ENCODE measurements at places on chromosomes 5 and 9.

GRCh38 chr9:89793551-89793950, 188.7 kb downstream of the GADD45G start:
- DNase-seq, result no peak

GRCh38 chr9:68872026-68872501, 141.8 kb downstream of the PRKACG start:
- DNase-seq, result no peak

DNA sequence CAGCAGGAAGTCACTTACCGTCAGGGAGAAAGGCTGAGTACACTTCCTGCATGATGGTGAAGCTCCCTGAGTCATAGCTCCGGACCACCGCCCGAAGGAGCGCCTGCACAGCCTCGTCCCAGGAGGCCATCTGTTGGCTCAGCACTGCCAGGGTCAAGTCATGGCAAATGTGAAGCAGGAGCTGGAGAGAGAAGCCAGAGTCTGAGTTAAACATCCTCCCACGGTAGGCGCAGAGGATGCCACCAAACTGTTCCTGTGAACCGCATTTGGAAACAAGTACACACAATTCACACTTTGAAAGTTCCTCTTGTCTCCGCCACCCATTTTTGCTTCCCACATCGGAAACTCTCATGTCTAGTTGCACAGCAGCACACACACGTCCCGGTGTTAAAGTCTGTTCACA, 33.9 kb downstream of the CNOT8 start:
- DNase-seq, result no peak

GRCh38 chr9:114373960-114374730, 13.6 kb downstream of the AKNA start:
- no peak for DNase-seq

- DNase-seq, result no peak
Observed at GRCh38 chr5:26434688-26435087, 603.7 kb downstream of the CDH9 start.

GRCh38 chr5:2519153-2519552, 232.3 kb downstream of the IRX2 start:
- no peak for DNase-seq

- no peak for DNase-seq
Observed at GRCh38 chr9:14179449-14179848, 134.5 kb downstream of the NFIB start.

DNA sequence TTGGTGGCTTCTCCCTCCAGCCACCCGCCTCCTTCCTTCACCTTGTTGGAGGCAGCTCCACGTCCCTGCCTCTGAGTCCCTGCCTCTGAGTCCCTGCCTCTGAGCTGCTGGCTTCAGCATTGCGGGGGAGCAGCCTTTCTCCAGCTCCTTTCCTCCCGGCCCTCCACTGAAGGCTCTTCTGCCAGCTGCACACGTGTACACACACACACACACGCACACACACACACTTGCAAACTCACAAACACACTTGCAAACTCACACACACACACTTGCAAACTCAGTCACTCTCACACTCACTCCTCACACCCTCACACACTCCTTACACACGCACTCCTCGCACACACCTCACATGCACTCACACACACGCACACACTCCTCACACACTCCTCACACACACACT, 45.1 kb downstream of the C9orf50 start:
- DNase-seq, result no peak

DNA sequence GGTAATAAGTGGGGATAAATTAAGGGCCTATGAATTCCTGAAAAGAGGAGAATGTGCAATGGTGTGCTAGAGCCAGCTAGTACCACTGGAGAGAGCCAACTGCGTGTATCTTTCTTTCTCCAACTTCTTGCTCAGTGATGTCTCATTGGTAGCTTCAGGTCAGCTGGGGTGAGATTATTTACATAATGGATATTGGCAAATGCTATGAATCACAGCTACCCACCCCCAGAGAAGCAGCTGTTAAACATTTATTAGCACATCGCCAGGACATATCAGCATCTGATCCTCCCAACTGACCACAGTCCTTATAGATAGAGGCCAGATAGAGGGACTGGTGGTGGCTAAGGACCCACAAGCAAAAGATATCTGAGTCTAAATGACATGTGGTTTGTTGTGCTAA, 421.3 kb downstream of the ACTL7B start:
- DNase-seq, result no peak

- no peak for DNase-seq
Observed at GRCh38 chr5:130724658-130725057, 440.4 kb downstream of the HINT1 start.

GRCh38 chr9:23621924-23622323, 204.1 kb downstream of the ELAVL2 start:
- no peak for DNase-seq

DNA sequence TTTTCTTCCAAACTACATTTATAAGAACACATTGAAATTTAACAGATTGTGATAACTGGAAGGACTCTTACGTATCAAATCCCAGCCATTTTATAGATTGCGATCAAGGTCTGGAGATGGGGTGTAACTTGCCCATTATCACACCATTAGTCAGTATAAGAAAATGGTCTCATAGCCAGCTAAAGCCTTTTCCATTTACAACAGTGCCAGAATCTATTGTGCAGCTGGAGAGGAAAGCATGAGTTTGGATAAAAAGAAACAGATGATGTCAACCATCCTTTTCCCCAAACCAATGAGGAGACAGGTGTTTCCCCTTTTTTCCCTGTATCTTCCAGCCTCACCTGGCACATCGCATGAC, 658.8 kb downstream of the ACTL7B start:
- no peak for DNase-seq

GRCh38 chr9:103713631-103714030, 380.5 kb upstream of the SMC2 start:
- DNase-seq, result no peak

- no peak for DNase-seq
Observed at GRCh38 chr5:78339617-78340436, 20.6 kb upstream of the SCAMP1 start.

- no peak for DNase-seq
Observed at GRCh38 chr5:116372931-116373597, 201.6 kb downstream of the SEMA6A start.

DNA sequence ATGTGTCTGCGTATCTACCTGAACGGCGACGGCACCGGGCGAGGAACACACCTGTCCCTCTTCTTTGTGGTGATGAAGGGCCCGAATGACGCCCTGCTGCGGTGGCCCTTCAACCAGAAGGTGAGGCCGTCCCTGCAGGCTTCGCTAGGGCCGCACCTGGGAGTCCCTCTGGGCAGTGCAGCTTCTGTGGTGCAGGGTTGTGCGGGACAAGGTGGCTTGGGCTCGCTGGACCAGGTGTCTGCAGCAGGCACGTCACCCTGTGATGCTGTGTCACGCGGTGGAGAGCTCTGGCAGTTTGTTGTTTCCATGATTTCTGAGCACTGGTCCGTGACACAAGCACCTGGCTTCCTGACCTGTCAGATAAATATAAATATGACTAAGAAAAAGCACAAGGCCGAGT, 20.7 kb downstream of the FBXW5 start:
- no peak for DNase-seq

DNA sequence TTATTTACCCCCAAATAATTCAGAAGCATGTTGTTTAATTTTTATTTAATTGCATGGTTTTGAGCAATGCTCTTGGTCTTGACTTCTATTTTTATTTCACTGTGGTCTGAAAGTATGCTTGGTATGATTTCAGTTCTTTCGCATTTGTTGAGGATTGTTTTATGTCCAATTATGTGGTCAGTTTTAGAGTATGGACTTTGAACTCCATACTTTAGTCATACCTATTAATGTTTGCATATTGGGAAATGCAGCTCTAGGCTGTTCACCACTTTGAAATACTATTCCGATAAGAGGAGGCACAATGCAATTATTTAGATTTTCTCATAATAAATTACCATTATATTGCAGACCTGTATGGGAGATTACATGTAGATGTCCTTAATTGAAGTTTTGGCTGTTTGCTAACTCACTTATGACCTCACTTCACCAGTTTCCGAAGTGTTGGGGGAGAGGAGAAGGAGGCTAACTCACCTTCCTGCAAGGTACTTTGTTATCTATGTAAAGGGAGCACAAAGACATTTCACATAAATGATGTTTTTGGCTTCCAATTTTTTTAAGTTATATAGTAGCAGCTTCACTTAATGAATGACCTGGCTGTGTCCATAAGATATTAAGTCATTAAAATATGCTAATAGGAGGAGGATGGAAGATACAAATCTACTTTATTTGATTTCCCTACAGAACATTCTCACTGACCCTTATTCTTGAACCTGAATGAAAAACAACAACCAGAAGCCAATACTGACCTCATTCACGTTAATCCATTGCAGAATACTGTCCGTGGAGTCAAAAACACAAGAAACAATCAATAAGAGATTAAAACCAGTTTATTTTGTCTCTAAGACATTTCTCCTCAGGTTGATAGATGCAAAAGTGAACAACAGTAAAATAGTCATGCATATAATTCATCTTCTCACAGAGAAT, 970.3 kb upstream of the ARRDC3 start:
- DNase-seq, result no peak

DNA sequence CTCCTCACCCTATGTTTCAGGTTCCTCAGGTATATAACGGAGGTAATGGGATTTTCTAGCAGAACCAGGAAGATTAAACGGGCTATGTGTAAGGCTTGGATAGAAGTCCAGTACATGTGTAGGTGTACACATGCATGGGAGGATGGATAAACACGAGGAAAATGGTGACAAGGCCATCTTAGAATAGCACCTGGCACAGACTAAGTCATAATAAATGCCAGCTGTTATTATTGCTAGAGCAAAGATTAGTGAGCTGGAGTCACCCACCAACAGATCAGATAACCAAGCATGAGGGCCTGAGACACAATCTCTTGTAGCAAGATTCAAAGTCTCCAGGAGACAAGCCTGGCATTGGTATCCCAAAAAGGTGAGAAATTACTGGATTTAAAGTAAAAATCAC, 21.1 kb downstream of the SPOCK1 start:
- DNase-seq, result no peak

DNA sequence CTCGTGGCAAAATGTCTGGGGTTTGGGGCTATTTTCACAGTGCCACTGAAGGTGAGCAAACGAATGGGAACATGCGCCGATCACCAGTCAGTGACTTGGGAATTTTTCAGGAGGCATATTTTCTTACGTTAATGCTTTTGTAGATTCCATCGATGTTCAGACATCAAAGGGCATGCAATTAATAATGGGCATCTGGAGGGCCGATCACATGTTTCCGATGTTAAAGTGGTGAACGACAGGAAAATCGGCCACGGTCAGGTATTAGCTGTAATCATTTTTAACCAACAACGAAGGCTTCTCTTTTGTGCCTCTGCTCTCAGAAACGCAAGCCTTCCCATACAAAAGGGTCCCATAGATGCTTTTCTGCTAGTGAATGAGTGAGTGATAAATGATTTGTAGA, 155.0 kb upstream of the PITX1 start:
- no peak for DNase-seq

- no peak for DNase-seq
Observed at GRCh38 chr5:79577693-79578092, 34.5 kb upstream of the TENT2 start.

DNA sequence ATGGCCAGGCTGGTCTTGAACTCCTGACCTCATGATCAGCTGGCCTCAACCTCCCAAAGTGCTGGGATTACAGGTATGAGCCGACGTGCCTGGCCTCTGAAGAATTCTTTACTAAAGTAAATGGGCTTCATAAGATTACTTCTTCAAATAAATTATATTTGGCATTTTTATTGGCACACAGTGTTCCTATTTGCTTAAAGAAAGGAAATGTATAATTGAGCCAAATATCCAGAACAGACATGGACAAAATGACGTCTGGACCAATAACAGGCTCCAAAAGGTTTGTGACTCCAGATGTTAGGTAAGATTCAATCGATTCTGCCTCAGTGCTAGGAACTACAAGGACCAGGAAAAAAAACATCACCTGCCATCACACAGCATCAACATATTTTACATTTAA, 40.7 kb downstream of the ECPAS start:
- DNase-seq, result no peak

- DNase-seq, result no peak
Observed at GRCh38 chr9:72312386-72312987, 52.5 kb downstream of the ZFAND5 start.

GRCh38 chr5:146719179-146719578, 159.4 kb downstream of the PPP2R2B start:
- DNase-seq, result no peak

- no peak for DNase-seq
Observed at GRCh38 chr5:127582773-127583370, 65.4 kb downstream of the PRRC1 start.

GRCh38 chr5:94072116-94072515, 330.7 kb upstream of the POU5F2 start:
- no peak for DNase-seq

GRCh38 chr5:41256400-41256799, 43.1 kb upstream of the C6 start:
- no peak for DNase-seq
